Endothelial cell of umbilical vein (primary cell): ENCODE measurements at places on chromosomes 3 and 15. TPM values are rescaled to one million over a fixed set of nuclear protein-coding genes. Genes with fewer than 3 reads are reported as not detected.

DNA sequence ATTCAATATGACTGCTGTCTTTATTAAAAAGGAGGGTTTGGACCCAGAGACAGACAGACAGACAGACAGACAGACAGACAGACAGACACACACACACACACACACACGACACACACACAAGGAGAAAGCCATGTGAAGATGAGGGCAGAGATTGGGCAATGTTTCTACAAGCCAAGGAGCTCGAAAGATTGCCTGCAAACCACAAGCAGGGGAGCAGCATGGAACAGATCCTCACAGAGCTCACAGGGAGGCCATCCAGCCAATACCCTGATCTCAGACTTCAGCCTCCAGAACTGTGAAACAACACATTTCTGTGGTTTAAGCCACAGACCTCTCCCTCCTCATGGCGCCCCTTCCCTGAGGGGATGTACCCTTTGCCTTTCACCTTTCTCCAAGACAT lies 35.8 kb upstream of the ABHD2 start:
- DNase-seq: no peak
- H3K27ac ChIP-seq: no peak overlapping the region
- H3K4me1 ChIP-seq: no peaks in the 10 kb centered on the region
- H3K4me3 ChIP-seq: no peak overlapping the region

DNA sequence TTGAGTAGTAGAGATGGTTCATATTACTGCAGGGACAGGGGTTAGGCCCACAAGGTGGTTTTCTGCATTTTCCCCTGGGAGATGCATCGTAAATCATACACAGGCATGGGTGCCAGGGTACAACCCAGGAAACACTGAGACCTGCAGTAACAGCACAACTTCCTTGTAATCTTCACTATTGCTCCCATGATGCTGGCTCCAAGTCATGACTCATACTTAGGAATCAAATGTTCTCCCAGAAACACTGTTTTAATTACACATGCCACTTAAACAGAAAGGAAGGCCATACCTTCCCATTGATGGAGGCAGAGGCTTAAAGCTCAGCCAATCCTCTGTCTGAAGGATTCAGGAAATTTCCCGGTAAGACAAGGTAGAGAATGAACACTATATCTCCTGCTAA lies 106.5 kb downstream of the ERC2 start:
- no peak overlapping the region for H3K27ac ChIP-seq
- H3K27me3 ChIP-seq: no peaks in the 10 kb centered on the region
- H3K4me1 ChIP-seq: no peaks in the 10 kb centered on the region
- no peak for DNase-seq

GRCh38 chr15:77502379-77503095 lies 81.8 kb downstream of the HMG20A start:
- H3K4me3 ChIP-seq: no peak overlapping the region
- peaks cover 28% of the 10 kb centered on the region for H3K4me1 ChIP-seq
- no peak overlapping the region for H3K27ac ChIP-seq
- H3K36me3 ChIP-seq: no peaks in the 10 kb centered on the region
- no peaks in the 10 kb centered on the region for H3K27me3 ChIP-seq
- DNase-seq: no peak

DNA sequence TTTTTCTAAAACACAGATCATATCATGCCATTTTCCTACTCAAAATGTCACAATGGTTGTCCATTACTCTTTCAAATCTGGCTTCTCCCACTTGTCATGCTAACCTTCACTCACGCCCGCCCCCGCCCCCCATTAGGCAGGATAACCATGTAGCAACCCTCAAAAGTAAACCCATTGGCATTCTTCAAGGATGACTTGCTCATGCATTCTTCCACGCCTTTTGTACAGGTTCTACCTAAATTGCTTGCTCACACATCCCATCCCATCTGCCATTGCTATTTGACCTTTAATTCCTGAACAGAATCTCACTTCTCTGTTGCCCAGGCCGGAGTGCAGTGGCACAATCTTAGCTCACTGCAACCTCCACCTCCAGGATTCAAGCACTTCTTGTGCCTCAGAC lies 389.3 kb downstream of the MCTP2 start:
- no peaks in the 10 kb centered on the region for H3K36me3 ChIP-seq
- no peak overlapping the region for H3K4me3 ChIP-seq
- H3K27me3 ChIP-seq: no peaks in the 10 kb centered on the region
- no peaks in the 10 kb centered on the region for H3K4me1 ChIP-seq
- H3K27ac ChIP-seq: no peak overlapping the region

DNA sequence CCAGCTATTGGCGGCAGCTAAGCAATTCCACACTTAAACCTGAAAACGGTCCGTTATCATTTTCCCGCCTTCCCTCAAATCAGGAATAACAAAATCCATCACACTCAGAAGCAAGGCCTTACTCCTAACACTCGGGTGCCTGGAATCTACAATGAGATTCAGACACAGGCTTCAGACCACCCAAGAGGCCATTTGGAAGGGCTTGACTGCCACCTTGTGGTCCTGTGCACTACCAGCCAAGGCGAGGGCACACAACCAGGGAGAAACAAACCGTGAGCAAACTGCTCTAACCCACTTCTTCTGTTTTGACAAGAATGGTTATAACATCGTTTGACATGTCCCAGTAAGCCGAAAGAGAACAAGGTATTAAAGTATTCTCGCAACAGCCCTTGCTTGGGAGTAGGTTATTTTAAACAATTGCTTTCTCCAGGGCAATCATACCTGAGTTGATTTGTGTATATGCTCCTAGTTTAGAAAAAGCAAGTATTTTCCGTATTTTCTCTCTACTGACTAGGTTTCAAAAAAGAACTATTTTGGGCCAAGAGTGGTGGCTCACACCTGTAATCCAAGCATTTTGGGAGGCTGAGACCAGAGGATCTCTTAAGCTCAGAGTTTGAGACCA lies 40.1 kb upstream of the TAFA4 start:
- H3K36me3 ChIP-seq: peaks cover 3% of the 10 kb centered on the region
- peaks cover 10% of the 10 kb centered on the region for H3K27me3 ChIP-seq
- no peak overlapping the region for H3K4me3 ChIP-seq

- H3K4me3 ChIP-seq: no peak overlapping the region
- H3K27ac ChIP-seq: peak overlapping the region; percentile 65
- DNase-seq: peak; percentile 80
- H3K27me3 ChIP-seq: no peaks in the 10 kb centered on the region
- peaks cover 17% of the 10 kb centered on the region for H3K4me1 ChIP-seq
These were observed 172.0 kb downstream of the STT3B start for GRCh38 chr3:31704591-31705179.

DNA sequence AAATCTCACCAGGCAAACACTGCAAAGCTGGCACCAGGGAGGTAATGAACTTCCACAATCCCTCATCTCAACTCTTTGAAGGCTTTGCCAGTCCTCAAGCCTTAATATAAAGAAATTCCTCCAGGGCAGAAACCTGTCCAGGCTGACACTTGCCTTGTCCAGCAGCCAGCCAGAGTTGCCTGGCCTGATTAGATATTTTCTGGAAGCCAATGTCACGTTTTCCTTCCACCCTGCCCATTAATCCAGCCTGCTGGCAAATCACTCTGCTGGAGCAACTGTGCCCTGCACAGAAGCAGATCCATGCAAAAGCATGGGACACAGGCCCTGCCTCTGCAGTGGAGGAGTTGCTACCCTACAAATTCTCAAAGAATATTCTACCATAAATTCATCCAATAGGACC lies 56.5 kb downstream of the HEG1 start:
- no peak overlapping the region for H3K4me3 ChIP-seq
- peaks cover 34% of the 10 kb centered on the region for H3K36me3 ChIP-seq
- no peak for DNase-seq
- H3K27ac ChIP-seq: no peak overlapping the region
- H3K27me3 ChIP-seq: no peaks in the 10 kb centered on the region

GRCh38 chr15:42836251-42836650 lies 84.3 kb downstream of the TTBK2 start:
- no peak for DNase-seq
- peaks cover 2% of the 10 kb centered on the region for H3K4me1 ChIP-seq
- H3K27ac ChIP-seq: no peak overlapping the region
- H3K27me3 ChIP-seq: no peaks in the 10 kb centered on the region
- H3K4me3 ChIP-seq: no peak overlapping the region

- peak; percentile 28 for DNase-seq
- H3K4me1 ChIP-seq: peaks cover 6% of the 10 kb centered on the region
- no peak overlapping the region for H3K4me3 ChIP-seq
- H3K27me3 ChIP-seq: peaks cover 3% of the 10 kb centered on the region
- no peak overlapping the region for H3K27ac ChIP-seq
- H3K36me3 ChIP-seq: no peaks in the 10 kb centered on the region
These were observed 522 bp upstream of the NRROS start for GRCh38 chr3:196638861-196639482.

- DNase-seq: no peak
- no peak overlapping the region for H3K4me3 ChIP-seq
- no peak overlapping the region for H3K27ac ChIP-seq
- no peaks in the 10 kb centered on the region for H3K36me3 ChIP-seq
These were observed 482.8 kb downstream of the FGF12 start for GRCh38 chr3:192244591-192244990.

DNA sequence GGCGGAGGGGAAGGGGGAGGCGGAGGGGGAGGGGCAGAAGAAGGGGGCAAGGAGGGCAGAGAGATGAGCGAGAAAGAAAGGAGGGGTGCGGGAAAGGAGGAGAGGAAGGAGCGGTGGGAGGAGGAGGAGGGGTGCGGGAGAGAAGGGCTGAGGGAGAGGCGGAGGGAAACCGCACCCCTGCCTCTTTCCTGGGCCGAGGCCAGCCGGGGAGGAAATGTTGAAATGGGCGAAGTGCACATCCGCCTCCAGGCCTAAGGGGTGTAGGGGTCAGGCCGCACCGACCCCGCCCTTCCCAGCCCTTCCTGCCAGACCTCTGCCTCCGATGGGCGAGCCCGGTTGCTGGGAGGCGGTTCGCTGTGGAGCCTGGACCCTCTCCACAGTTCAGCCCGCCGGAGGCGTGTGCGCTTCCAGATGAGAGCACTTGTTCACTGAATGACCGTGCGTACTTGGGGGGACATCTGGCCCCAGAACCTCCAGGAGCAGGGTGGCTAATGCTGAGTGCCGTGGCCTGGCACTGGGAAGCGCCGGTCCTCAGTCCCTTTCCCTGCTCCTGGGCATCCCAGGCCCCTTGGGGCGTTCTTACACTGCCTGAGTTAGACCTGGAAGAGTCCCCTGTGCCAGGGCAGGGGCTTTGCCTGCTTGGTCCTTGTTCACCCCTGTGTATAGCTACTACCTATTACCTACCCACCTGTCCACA lies 110.3 kb upstream of the KLF13 start:
- no peak overlapping the region for H3K27ac ChIP-seq
- H3K27me3 ChIP-seq: peaks cover 4% of the 10 kb centered on the region
- DNase-seq: no peak

GRCh38 chr15:96336596-96337364 lies 6.3 kb downstream of the NR2F2 start:
- peaks cover 53% of the 10 kb centered on the region for H3K36me3 ChIP-seq
- H3K4me1 ChIP-seq: no peaks in the 10 kb centered on the region
- H3K27ac ChIP-seq: peak overlapping the region; percentile 89
- H3K4me3 ChIP-seq: peak overlapping the region; percentile 99

CPB1 gene
- total RNA-seq: not detected in 2 replicates
